ENCODE measurements at places on chromosomes 2 and 18.

DNA sequence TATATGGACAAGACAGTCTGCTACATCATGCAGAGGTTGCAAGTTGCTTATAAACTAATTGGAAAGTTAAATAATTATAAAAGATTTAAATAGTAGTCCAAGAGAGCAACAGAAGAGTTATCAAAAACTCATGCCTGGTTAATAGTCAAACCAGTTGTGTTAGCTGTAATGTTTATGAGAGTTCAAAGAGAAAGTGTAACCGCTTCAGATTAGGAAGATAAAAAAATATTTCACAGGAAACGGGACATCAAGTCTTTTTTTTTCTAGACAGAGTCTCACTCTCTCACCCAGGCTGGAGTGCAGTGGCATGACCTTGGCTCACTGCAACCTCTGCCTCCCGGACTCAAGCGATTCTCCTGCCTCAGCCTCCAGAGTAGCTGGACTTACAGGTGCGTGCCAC lies 34.6 kb upstream of the RNF125 start:
- DNase-seq: no peak

DNA sequence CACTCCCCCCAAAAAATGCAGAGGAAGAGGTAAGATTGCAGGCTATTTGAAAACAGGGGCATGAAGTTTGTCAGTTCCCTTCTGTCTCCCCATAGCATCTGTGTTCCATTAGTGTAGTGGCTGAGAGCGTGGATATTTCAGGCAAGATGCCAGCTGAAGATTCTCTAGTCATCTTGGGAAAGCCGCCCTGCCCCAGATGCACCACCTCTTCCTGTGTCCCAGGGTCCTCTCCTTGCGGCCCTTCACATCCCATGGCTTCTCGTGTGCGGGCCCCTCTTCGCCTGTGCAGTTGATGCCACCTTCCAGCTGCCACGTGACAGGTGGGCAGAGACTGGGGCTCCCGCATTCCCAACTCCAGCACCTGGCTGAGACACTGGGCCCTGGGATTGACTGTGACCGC lies 16.1 kb downstream of the TMEM127 start:
- DNase-seq: no peak

GRCh38 chr2:102224824-102225739 lies 38.3 kb downstream of the IL1RL2 start:
- no peak for DNase-seq

GRCh38 chr2:74834792-74835755 lies 1.1 kb downstream of the HK2 start:
- DNase-seq: no peak

GRCh38 chr18:70149616-70150301 lies 55.7 kb downstream of the RTTN start:
- no peak for DNase-seq

- DNase-seq: no peak
Observed at GRCh38 chr2:97885841-97886240, 109.9 kb downstream of the TMEM131 start.

DNA sequence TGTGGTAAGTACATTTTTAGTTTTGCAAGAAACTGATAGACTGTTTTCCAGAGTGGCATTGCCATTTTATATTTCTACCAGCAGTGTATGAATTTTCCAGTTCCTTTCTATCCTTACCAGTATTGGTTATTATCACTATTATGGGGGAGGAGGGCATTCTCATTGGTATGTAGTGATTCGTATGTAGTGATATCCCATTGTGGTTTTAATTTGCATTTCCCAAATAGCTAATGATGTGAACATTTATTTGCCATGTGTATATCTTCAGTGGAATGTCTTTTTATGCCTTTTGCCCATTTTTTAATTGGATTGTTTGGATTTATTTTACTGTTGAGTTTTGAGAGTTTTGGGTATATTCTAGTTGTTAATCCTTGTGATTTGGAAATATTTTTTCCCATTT lies 16.9 kb downstream of the EIF5B start:
- DNase-seq: no peak

DNA sequence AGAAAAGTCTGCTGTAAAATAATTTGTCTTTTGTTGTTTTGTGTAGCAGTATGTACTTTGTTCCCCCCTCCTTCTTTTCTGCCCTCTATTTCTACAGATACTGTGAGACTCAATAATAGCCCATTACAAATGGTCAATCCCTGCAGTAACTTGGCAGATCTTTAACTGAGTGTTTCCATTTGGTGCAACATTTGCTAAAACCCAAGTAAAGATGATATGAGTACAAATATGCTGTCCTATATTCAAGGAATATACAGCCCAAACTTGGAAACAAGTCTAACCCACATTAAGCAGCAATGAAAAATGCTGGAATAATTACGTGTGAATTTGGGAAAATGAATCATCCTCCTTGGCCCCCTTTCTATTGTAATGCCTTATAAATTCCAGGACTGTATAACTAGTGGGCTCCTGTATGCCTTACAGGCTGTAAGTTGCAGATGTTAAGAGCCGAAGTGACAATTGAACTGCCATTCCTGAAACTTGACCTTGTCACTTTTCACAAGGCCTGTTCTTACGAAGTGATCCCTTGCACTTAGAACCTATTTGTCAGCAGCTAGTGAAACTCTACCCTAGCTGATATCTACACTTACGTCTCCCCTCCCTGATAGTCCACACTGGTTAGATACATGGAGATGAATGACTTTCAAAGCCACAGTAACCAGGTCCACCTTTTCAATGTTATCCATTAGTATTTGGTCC lies 104.9 kb downstream of the IRS1 start:
- DNase-seq: no peak

DNA sequence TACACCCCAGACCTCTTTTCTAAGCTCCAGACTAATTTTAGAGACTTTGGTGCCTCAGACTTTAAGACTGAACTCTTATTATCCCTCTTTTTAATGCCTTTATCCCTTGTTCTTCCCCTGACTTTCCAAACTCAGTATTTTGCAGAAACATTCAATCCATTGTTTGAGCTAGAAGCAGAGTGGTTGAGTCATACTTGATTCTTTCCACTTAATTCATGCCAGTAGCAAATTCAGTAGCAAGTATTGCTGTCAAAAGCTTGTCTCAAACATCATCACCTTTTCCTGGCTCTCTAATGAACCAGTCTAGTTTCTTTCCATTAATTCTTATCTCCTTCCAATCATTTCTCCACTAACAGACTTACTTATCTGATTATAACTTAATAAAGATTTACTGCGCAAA lies 699.7 kb upstream of the ZNF804A start:
- no peak for DNase-seq

- DNase-seq: no peak
Observed at GRCh38 chr2:65779021-65779420, 346.6 kb upstream of the SPRED2 start.

DNA sequence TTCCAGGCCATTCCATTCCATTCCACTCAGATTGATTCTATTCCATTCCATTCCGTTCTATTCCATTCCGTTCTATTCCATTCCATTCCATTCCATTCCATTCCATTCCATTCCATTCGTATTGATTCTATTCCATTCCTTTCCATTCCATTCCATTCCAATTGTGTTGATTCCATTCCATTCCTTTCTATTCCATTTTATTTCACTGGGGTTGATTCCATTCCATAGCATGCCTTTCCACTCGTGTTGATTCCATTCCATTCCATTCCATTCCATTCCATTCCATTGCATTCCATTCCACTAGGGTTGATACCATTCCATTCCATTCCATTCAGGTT lies 1142.3 kb downstream of the RPIA start:
- DNase-seq: no peak

DNA sequence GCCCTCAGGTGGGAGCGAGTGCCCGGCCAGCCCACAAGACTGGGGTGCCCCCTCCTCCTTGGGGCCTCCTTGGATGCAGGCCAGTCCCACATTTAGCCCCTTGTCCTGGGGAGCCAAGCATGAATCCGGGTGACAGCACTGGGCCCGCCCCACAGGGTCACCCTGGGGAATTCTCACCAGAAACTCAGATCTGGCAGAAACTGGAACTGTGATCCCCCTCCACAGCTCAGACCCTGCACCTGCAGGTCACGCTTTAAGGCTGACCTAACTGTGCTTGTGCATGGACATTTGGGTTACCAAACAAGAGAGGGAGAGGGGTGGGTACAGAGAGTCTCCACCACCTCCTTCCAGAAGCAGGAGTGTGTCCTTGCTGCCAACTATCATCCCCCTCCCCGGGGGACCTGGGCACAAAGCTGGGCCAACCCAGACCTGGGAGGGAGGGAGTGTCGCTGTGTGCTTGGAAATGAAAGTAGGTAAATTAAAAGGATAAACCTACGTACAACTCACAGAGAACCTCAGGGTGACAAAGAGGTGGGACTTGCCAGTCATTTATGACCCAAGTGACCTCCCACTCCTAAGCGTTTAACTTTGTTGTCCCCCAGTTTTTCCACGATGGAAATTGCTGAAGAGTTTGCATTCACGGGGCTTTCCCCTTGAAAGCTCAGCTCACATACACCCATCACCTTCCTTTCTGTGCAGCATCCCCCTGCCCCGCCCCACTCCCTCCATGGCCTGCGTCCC lies 9.1 kb downstream of the ITM2C start:
- DNase-seq: no peak

GRCh38 chr2:103664690-103665089 lies 902.9 kb downstream of the TMEM182 start:
- no peak for DNase-seq

DNA sequence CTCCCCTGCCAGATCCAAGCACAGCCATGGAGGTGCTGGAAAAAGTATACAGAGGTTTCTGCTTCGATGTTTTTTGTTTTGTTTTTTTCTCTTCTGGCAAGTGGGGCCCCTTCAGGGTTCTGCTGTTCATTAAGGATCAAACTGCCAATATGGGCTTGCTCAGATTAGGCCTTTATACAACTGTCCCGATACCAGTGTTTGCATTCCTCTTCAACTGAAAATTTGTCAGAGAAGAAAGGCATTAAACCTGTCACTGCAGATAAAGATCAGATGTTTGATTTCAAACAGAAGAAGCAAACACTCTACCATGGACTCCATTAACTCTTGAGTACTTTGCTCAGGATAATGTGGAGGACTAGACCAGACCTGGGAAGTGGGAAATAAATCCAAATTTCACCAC lies 396.0 kb upstream of the SMIM21 start:
- no peak for DNase-seq
